ENCODE measurements at places on chromosomes 5 and 9.

DNA sequence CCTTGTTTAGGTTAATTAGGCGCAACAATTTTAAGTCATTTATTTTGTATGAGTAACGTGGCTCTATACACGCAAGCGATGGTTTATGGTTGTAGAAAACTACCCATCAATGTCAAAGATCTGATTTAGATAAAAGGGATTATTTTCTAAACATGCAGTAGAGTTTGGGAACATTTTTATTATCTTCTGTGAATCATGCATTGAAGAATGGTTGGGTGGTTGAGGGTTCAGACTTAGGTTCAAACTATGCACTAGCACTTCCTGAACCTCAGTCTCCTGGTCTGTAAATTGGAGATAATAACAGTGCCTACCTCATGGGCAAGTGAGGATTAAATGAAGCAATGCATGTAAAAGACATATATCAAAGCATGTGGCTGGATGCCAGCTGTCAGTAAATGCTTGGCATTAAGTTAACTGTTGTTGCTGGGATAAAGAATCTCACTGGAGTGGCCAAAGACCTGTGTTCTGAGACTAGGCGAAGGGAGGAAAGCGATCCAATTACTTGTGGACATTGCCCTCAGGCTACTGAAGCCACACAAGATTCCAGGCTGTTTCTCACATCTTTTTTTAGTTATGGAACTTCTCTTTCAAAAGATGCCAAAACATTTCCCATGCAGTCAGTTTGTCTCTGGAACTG, 1.1 kb upstream of the OTULINL start:
- no peak for DNase-seq

GRCh38 chr9:107816561-107817021, 327.0 kb upstream of the KLF4 start:
- DNase-seq: no peak

DNA sequence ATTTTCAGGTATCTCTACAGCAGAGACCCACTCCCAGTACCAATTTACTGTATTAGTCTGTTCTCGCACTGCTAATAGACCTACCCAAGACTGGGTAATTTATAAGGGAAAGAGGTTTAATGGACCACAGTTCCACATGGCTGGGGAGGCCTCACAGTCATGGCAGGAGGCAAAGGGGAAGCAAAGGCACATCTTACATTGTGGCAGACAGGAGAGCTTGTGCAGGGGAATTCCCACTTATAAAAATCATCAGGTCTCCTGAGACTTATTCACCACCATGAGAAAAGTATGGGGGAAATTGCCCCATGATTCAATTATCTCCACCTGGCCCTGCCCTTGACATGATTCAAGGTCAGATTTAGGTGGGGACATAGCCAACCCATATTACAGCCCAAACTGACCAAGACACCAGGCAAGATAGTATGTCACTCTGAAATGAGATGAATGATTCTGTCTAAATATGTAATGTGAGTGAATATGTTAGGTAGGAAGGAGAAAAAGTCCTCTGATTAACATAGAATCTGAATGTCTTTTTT, 182.5 kb upstream of the CDH12 start:
- DNase-seq: no peak

GRCh38 chr9:97962575-97962974, 20.6 kb upstream of the ANP32B start:
- no peak for DNase-seq

- no peak for DNase-seq
These were observed 141.8 kb downstream of the CDC42SE2 start for GRCh38 chr5:131405674-131406073.

DNA sequence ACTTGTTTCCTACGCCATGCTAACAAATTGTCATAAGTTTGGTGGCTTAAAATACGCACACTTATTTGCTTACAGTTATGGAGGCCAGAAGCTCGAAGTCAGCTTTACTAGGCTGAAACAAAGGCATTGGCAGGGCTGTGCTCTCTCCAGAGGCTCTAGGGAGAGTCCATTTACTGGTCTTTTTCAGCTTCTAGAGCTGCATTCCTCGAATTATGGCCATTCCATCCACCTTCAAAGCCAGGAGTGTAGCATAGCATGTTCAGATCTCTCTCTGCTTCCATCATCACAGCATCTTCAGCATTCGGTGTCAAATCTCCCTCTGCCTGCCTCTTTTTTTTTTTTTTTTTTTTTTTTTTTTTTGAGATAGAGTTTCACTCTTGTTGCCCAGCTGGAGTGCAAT, 670.2 kb downstream of the ACTL7B start:
- no peak for DNase-seq

DNA sequence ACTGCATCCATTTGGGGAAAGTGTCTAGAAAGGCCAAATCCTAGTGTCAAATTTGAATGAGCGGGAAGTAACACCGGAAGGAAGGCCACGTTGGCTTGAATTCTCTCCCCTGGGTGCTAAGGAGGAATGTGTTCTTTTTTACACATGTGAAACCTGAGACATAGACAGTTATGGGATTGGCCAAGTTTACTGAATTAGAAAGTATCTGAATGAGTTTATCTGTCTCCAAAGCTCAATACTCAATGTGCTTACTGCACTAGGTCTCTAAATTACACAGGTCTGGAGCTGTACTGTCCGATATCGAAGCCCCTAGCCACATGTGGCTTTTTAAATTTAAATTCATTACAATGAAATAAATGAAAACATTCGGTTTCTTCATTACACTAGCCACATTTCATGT, 6.0 kb downstream of the DMRT1 start:
- no peak for DNase-seq

DNA sequence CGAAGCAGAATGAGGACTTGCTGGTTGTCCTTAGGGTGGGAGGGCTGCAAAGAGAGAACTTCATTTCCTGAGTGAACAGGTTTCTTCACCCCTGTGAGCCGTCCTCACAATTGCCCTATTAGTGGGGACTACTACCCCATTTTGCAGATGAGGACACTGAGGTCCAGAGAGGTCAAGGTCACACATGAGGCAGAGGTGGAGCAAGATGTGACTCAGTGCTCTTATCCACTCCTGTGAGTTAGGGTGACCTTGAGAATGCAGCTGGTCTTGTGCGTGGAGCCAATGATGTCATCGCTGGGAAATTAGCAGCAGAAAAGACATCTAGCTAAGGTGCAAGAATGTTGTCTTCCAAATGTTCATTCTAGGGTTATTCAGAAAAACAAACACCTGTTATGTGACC, 26.9 kb downstream of the GPRIN1 start:
- DNase-seq: no peak

- no peak for DNase-seq
These were observed 293.7 kb downstream of the TLE1 start for GRCh38 chr9:81395676-81396054.

- DNase-seq: peak; percentile 91
These were observed 53.7 kb downstream of the LHFPL2 start for GRCh38 chr5:78594610-78595457.

- DNase-seq: peak; percentile 83
These were observed 95.0 kb upstream of the SLC25A48 start for GRCh38 chr5:135739383-135739981.

- DNase-seq: no peak
These were observed 781 bp downstream of the ST6GALNAC4 start for GRCh38 chr9:127915801-127916719.

DNA sequence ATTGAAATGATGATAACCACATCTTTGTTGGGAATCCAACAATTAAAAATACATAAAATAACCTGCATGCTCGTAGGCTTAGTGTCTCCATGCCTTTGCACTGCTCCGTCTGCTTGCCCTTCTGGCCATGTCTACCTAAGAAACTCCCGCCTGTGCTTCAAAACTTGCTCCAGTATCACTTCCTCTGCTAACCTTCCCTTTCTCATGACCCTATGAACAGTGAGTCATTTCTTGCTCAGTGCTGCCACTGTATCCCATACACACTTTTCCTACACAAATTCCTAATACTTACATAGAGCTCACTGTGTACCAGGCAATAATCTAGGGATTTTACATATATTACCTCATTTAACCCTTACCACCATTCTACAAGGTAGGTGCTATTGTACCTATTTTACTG, 33.5 kb downstream of the TMEM245 start:
- DNase-seq: peak; percentile 74

DNA sequence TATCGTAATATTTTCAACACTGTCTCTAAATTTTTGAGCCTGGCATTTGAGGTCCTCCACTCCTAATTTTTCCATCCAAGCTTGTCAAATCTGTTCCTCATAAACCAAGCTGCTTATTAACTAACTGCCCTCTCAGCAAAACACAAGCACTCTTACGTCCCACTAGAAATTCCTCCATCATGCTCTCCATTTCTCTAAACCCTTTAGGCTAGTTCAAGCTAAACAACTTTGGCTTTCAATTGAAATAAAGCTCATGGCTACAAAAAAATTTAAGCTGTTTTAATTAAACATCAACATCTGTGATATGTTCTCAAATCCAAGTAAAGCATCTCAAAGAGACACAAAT, 45.7 kb downstream of the RNF145 start:
- DNase-seq: no peak

- peak; percentile 63 for DNase-seq
These were observed 67.0 kb upstream of the GNE start for GRCh38 chr9:36325081-36325828.

DNA sequence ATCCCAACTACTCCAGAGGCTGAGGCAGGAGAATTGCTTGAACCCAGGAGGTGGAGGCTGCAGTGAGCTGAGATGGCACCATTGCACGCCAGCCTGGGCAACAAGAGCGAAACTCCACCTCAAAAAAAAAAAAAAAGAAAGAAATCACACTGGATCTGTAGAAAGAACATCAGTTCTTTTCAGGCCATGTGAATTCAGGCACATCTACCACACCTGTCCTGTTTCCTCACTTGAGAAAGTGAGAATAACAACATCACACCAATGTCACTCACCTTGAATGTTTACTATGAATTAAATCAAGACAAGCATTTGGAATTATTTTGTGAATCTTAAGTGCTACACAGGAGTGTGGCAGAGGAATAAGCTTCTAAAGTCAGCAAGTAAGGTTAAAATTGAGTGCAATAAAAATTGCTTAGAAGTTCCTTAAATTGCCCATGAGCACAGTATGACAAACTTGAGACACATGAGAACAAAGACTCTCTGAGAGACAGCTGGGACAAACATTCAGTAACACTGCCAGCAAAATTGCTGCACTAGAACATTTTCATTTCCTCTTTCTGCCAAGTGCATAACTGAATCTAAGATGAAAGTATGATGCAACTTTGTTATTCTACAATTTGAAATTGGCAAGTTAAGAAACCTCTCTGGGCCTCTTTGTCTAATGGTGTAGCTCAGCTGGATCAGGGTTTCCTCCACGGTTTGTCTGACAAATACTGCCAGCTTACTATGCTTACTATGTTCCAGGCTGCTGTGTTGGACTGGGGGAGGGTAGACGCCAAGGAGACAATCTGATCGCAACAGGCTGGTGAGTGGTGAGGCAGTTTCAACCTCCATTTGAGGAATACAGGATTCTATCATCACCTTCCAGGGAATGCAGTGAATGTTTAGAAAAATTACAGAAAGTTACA, 1.9 kb upstream of the RIC1 start:
- DNase-seq: peak; percentile 74

DNA sequence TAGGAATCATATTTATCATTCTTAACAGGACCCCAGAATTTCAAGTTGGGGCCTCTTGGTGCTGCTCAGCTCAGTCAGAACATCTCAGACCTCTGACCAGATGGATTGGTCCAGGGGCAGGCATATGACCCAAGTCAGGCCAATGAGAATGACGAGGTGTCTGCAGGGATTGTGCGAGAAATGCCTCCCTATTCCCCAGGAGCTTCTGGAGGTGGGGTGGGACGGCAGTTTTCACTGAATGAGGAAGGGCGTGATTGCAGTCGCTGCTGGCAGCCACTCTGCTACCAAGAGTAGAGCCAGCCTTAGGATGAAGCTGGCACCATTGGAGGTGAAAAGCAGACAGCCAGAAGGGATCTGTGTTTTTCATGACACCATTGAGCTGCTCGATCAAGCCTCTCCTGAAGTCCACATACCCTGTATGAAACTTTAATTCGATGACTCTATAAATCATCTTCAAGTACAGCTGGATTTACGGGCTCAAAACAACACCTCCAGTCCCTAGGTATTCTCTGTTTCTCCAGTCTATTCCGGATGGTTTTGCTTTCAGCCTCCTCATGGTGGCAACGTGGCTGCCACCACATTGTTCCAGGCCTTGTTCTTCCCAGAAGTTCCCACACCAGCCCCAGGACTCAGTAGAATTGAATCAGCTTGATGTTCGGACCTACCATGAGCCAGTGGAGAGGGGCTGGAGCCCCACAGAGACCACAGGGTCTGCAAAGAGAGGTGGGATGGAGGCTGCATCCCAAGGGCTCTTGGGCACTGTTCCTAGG, 70.2 kb upstream of the ADAMTS2 start:
- DNase-seq: no peak

DNA sequence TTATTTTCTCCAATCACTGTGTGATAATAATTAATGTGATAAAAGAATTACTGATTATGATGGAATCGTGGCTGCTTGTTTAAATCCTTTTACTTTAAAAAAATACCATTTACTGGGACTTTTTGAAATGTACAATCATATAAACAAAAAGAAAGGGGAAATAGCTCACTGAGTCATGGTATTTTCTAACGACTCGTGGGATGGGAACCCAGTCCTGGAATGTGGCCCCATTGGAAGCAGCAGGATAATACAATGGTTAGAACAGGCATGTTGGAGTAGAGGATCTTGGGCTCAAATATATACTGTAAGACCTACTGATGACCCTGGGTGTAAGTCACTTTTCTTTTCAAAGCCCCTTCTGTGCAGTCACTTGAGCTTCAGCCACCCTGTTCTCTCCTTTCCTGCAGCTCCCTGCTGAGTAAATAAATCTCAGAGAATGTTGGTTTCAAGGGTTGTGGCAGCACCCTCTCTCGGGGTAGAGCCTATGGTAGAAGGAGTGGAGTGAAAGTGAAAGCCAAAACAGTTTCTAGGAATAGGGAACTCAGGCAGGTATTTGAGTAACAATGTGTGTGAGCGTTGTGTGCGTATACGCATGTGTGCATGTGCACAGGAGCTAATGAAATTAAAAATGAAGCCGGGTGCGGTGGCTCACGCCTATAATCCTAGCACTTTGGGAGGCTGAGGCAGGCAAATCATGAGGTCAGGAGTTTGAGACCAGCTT, 40.8 kb upstream of the LARP1 start:
- peak; percentile 14 for DNase-seq

DNA sequence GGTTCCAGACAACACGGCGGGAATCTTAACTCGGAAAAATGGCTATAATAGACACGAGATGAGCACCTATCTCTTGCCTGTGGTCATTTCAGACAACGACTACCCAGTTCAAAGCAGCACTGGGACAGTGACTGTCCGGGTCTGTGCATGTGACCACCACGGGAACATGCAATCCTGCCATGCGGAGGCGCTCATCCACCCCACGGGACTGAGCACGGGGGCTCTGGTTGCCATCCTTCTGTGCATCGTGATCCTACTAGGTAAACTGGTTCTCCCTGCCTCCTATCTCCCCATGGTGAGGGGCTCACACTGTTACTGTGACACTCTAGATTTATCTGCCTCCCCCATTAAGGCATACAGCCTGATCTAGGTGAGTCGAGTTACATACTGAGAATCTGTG, 124.2 kb downstream of the CDH6 start:
- DNase-seq: no peak

GRCh38 chr5:96091874-96092273, 130.2 kb upstream of the ELL2 start:
- DNase-seq: peak; percentile 44

- DNase-seq: peak; percentile 34
These were observed 12.2 kb upstream of the ELL2 start for GRCh38 chr5:95973793-95974325.

All from epithelial cell of esophagus (primary cell).